Cardiac muscle cell (in vitro differentiated cells and primary cell): ENCODE measurements at places on chromosomes 6 and 20.

DNA sequence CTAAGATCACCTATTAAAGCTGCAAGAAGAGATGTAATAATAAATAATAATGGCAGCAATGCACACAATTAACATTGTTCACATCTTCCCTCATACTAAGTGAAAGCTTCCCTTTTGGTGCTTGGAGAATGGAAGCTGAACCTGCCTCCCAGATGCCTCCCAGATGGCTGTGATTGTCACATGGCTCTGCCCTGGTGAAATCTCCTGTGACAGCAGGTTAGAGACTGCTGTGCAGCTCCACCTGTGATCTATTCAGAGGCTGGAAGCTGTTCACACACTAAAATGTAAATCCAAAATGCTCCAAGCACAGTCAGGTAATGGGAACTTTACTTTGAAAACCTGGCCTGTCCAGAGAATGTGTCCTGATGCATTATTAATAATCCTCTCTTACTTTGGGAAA is 41.7 kb upstream of the RGS17 start:
- DNase-seq, result no peak

DNA sequence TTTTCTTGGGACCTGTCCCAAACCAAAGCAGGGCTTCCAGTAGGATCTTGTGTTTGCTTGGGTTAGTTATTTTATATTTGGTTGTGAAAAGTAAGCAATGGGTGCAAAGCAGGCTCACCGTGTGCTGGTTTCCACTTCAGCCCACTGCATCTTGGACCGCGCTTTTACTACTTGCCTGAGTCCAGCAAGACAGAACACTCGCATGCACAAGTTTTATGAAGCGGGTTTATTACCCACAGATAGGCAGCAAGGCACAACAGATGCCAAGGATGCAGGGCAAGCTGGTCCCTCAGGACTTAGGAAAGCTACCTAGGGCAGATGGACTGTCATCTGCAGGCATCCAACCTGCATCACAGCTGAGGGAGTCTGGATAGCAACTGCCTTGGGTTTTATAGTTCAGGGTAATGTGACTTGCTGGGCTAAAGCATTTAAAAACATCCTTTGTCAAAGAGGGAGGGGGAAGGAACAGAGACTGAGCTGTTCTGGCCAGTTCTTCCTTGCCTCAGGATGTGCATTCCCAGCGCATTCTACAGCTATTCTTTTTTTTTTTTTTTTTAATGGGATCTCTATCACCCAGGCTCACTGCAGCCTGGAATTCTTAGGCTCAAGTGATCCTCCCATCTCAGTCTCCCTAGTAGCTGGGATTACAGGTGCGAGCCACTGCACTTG is 18.5 kb downstream of the CITED2 start:
- no peak for DNase-seq

DNA sequence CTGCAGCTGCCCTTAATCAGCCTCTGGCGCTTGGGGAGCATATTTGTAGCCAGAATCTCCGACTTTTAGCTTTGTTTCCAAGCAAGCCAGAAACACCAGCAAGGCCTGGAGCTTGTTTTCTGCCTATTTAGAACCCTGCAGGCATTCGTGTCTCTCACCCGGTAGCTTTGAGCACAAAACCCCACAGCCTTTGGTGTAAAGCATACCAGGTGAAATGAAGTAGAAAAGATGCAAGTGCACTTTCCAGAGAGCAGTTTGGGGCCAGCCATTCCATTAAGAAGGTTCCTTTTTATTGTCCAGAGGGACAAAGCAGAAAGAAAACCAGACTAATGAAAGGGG is 736 bp downstream of the FAM217B start:
- no peak for DNase-seq

DNA sequence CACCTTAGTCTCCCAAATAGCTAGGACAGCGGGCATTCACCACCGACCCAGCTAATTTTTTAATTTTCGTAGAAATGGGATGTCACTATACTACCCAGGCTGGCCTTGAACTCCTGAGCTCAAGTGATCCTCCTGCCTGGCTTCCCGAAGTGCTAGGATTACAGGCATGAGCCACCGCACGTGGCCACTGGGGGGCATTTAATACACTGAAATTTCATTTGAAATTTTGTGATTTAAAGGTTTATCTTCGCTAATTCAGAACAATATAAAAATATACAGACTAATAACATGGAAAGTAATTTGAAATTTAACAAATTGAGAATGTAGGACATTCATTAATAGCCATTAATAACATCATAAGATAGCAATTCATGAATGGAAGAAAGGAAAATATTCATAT is 20.5 kb upstream of the TBC1D32 start:
- DNase-seq, result no peak

- DNase-seq, result no peak
These were observed 97.9 kb upstream of the BTN3A2 start for GRCh38 chr6:26267083-26267589.

DNA sequence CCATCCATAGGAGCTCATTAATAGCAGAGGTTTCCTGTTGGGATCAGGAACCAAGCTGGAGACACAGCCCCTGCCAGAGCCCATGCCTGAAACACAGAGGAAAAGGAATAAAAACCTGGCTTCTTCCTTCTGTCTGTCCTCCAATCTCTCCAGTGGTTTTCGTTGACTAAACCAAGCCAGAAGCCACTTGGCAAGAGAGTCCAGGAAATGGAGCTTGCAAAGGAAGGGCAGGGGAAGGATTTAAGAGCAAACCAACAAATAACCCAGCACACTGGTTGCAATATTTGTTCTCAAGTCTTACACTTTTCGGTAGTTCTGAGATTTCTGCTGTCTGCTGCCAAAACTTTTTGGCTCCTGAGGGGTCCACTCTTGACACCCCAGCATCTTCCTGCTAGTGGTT is 137.0 kb upstream of the BMP2 start:
- DNase-seq, result peak; percentile 74

DNA sequence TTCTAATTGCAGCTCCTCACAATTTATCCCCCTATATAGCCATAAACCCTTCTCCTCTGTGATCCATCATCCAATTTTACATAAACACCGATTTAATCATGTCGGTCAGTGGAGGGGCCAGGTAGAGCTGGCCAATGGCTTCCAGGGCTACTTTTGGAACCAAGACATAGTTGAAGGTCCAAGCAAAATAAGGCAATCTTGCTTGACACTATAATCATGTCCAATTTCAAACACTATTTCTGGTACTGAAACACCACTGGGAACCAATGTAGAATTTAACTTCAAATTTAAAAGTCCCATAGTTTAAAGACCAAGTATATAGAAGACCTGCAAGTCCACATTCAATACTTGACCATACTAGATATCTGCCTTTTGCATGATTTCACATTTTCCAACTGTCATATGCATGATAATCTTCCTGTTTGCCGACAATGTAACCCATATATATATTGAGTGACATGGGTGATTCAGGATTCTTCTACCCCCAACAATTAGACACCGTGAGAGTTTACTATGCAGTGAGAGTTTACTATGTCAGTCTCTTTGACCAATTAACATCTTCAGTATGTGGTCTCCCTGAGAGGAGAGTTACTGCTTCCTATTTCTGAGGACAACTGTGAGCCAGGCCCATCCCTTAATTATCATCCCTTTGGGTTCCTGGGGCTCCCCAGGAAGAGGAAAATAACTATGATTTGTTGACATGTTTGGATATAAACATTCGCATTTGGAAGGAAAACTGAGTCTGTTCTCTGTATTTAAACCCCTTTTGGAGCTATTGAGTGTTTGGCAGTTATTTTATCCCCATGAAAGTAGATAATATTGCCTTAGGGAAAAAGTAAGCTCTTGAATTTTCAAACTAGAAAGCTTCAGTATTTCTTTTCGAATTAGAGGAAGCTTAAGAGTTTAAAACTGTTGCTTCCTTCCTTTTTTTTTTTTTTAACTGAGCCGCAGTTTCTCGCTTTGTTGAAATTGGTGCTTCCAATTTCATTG is 31.8 kb downstream of the SAMD3 start:
- DNase-seq, result no peak

DNA sequence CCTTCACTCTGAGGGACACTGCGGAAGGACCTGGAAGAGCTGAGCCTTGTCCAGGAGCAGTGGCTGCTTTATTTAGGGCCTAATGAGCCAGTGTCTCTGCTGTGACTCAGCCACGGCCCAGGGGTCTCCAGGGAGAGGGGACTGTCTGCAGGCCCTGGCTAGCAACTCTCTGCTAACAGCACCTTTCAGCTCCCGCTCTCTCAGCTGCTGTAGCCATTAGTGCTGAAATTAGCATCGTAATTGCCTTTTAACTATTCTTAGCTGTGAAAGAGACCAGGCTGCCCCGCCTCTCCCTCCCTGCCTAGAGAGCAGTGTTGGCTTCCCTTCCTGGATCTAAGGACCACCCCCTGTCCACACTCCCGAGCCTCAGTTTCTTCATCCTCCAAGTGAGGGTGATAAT is 53.1 kb upstream of the SLC32A1 start:
- DNase-seq, result peak; percentile 54
